WTC11 (cell line): ENCODE measurements at places on chromosomes 2 and 18. TPM values are rescaled to one million over a fixed set of nuclear protein-coding genes. Genes with fewer than 3 reads are reported as not detected.

The LYPD6 gene
- total RNA-seq = 4.8 to 5.1 TPM (median 5.0 TPM) in 3 replicates

The NCKAP1 gene
- 148 to 173 TPM (median 149 TPM) in 3 replicates for total RNA-seq

The GULP1 gene
- total RNA-seq = 75.1 to 82.1 TPM (median 80.5 TPM) in 3 replicates

The RESP18 gene
- not detected in 3 replicates for total RNA-seq

The OSBPL6 gene
- 7.4 to 9.2 TPM (median 8.3 TPM) in 3 replicates for total RNA-seq

The OTOS gene
- not detected in 3 replicates for total RNA-seq

The ANKRD30B gene
- total RNA-seq = not detected in 3 replicates

The TTR gene
- 1.0 to 1.7 TPM (median 1.3 TPM) in 3 replicates for total RNA-seq

The GPBAR1 gene
- 0.20 to 0.39 TPM (median 0.25 TPM) in 3 replicates for total RNA-seq

The RGPD3 gene
- total RNA-seq = 0.07 to 0.11 TPM (median 0.11 TPM) in 3 replicates

The KCNG2 gene
- 0.34 to 0.62 TPM (median 0.50 TPM) in 3 replicates for total RNA-seq

The CD8A gene
- total RNA-seq = 0.27 to 0.44 TPM (median 0.30 TPM) in 3 replicates

The UGT1A6 gene
- 0.53 TPM in 1 of 3 replicates, not detected in the others for total RNA-seq

The SNX17 gene
- total RNA-seq = 72.5 to 75.3 TPM (median 74.7 TPM) in 3 replicates

The ALKAL2 gene
- total RNA-seq = 3.5 to 5.2 TPM (median 4.3 TPM) in 3 replicates

The CLEC4F gene
- total RNA-seq = not detected in 3 replicates

The BBS5 gene
- total RNA-seq = 0.90 to 1.6 TPM (median 1.5 TPM) in 3 replicates

The EML6 gene
- 1.9 to 2.5 TPM (median 2.1 TPM) in 3 replicates for total RNA-seq

The SLC16A14 gene
- total RNA-seq = 1.7 to 2.7 TPM (median 2.6 TPM) in 3 replicates

The TCF23 gene
- 0.05 to 0.14 TPM (median 0.13 TPM) in 3 replicates for total RNA-seq

The VIT gene
- 0.11 to 0.46 TPM (median 0.27 TPM) in 3 replicates for total RNA-seq

The HJURP gene
- 64.2 to 83.7 TPM (median 67.5 TPM) in 3 replicates for total RNA-seq
